ENCODE measurements at places on chromosomes 5 and 9. TPM values are rescaled to one million over a fixed set of nuclear protein-coding genes. Genes with fewer than 3 reads are reported as not detected.

DNA sequence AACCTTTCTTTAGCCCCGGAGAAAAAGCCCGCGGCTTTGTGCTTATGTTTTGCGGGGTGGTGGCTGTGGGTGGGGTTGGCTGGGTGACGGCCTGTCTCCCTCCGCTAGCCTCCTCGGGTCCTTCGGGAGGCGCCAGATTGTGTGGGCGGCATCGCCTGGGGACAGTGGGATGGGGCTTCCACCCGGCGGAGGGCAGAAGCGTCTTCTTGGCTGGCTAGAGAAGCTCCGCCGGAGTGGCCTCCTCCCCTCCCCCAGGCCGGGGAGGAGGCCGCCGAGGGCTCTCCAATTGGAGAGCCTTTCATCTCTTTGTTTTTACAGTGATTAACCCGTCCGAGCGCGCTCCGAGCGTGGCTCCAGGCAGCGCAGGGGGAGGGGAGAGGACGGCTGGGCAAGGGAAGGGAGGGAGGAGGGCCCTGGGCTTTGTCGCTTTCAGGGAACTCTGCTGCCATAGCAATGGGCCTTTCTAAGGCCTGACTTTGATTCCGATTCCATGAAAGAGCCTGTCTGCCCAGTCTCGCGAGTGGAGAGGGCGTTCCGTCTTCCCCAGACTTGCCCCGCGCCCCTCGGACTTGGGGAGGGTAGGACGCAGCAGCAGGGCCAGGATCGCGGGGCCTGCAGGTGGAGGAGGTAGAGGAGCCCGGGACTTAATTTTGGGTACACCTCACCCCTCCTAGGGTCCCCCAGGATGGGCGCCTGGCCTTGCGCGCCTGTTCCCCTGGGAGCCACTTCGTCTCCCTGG is 36.7 kb upstream of the TIFAB start:
- no peak for DNase-seq

GRCh38 chr9:72188232-72188631 is 39.0 kb downstream of the GDA start:
- no peak for DNase-seq

DNA sequence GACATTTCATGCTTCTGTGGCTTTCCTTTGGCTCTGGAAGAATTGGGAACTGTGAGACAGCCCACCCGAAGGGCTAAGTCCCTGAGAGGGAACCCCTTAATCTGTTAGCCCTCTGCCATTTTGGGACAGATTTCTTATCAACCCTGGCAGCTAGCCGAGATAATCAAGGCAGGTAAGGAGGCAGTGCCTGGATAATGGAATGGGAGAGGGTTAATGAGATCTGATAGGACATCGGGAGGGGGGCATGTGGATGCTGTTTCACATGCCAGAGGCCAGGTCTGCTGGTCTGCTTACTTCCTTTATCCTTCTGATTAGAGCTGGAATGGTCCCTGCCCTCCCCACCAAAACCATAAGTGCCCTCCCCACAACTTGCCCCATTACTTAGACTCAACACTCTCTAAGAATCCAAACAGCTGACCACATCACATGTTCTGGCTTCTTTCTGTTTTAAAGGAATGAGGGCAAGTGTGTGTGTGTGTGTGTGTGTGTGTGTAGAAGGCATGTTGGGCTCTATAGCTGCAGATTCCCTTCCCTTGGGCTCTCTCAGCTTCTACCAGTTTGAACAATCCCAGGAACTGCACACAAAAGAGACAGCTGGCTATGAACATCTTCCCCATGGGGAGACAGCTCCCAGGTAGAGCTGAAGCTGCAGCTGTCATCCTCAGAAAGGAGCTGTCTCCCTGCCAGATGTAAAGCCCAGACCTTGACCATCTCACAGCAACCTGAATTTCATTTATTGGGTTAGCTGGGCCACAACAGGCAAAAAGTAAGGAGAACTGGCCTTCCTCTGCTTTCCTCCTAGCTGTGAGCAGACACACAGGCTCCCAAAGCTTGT is 221.3 kb downstream of the PIK3R1 start:
- no peak for DNase-seq

DNA sequence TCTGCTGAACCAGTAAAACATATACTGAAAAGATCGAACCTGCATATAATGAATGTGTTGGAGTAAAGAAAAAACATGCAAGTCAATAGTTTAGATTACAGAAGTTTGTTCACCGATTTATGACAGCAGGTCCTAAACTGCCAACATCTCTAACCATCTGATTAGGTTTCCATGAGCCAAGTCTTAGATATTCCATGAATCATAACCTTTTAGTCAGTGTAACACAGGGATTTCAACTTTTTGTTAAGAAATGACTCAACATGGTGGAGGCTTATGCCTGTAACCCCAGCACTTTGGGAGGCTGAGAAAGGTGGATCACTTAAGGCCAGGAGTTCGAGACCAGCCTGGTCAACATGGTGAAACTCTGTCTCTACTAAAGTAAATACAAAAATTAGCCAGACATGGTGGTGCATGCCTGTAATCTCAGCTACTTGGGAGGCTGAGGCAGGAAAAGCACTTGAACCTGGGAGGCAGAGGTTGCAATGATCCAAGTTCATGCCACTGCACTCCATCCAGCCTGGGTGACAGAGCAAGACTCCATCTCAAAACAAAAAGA is 38.7 kb downstream of the APC start:
- no peak for DNase-seq

DNA sequence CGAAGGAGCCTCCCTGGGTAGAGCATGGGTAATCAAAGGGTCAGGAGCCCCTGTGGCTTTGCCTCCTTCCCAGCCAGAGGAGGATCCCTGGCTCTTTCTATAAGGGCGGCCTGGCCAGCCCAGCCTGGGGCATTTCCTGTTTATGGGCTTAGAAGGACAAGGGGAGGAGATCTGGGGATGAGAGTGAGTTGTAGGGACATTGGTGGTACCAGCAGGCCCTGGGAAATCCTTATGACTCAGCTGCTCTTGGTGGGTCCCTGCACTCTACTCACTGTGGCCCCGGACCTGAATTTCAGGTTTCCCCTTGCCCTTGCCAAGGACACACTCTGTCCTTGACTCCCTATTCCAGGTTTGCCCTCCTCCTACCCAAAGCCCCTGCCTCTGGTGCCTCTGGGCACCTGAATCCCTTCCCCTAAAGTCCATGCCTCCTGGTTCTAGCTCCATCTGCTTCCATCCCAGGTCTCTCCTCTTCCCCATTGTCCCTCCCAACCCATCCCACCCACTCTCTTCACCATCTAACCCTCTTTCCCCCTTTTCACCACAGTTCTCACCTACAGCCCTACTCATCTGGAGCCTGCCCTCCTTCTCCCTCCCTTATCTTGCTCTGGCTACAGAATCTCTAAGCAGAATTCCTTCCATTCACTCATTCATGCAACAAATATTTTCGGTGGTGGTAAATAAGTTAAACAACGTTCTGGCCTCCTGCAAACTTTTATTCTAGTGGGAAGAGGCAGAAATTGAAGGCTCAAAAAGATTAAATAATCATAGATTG is 34.9 kb downstream of the PCDH1 start:
- no peak for DNase-seq

Gene MYMK
- total RNA-seq = not detected

- no peak for DNase-seq
Measured at GRCh38 chr5:59609501-59610265, 283.8 kb downstream of the PDE4D start.

DNA sequence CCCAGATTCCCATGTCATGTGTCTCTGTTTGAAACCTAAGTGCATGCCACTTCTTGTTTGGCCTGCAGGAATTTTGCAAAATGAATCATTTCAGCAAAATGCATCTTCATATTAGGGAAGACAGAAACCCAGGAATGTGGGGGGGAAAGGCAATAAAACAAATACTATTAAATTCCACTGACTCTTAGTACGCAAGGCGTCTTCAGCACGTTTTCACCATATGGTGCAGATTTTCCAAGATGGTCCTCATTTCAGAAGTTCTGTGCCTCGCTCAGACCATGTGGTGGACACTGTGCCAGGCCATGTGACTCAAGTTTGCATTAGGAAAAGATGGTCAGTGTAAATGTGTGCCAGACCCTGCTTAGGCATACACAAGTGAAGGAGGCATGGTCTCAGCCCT is 184.0 kb downstream of the ACTL7B start:
- no peak for DNase-seq

Gene PCDHGA3
- not detected for total RNA-seq

DNA sequence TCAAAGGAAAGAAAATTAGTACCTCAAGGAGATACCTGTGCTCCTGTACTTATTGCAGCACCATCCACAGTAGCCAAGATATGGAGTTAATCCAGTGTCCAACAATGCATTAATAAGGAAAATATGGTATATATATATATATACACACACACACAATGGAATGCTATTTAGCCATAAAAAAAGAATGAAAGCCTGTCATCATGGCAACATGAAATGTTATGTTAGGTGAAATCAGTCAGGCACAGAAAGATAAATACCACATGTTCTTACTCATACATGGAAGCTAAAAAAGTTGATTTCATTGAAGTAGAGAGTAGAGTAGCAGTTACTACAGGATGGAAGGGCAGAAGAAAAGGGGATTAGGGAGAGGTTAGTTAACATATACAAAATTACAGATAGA is 601.5 kb downstream of the ANXA1 start:
- no peak for DNase-seq

DNA sequence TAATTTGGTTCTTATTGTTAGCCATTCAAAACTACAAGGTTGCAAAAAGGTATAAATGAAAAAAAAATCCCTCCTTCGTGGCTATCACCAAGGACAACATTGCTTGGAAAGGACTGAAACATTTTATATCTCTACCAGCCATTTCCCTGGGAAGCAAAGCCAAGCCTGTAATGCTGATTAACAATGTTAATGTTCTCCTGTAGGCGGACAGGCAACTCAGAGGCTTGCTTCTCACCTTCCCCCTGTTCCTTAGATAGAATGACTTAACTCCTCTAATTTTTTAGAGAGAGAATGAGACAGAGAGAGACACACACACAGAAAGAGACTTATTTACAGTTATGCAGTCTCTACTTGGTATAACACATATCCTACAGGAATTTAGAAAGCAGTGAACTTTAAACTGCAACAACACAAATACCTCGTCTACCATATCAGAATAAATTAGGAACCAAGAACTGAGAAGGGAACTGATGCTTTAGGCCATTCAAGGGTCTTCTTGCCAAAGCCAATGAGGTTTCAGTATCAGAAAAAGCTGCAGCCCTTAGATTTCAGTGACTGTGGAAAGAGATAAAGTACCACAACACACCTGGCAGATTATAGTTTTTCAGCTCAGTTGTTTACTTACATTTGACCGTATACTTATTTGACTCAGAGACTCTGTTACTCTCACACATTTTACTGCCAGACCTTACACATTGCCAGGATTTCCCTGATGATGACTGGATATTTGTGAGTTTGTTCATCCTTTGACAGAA is 20.9 kb upstream of the MAN2A1 start:
- DNase-seq = no peak

Gene ACTBL2
- not detected for total RNA-seq

Gene FBXL17
- total RNA-seq = 26.9 TPM

DNA sequence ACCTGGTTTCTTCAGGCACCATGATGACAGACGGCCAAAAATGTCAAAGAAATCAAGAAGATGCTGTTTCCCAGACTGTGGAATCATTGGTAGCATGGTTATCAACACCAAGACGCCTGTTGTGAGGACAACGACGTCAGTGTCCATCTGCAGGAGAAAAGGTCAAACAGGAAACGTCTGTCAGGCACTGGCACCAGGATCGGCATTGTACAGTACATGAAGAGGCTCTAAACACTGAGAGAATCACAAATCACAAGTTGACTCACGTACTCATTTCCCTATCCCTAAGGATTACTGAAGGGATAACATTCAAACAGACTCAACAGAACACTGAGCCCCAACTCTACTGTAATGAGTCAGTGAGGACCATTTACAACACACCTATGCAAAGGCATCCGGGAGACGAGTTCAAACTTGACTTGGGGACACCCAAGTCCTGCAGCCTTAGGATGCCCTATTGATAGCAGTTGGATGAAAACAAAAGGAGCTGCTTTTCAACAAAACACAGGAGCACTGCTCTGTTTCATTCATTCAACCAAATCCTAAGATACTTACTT is 21.0 kb downstream of the TSC1 start:
- DNase-seq = no peak
